ENCODE measurements at places on chromosomes 7 and 10.

- peak; percentile 33 for DNase-seq
These were observed 44.2 kb downstream of the PPIF start for GRCh38 chr10:79391231-79392019.

- DNase-seq, result no peak
These were observed 14.5 kb upstream of the GGCT start for GRCh38 chr7:30519122-30519521.

GRCh38 chr7:26166684-26167266, 14.8 kb downstream of the NFE2L3 start:
- DNase-seq, result no peak

- no peak for DNase-seq
These were observed 63.4 kb downstream of the ABI1 start for GRCh38 chr10:26797340-26797739.

- DNase-seq, result peak; percentile 22
These were observed 24.7 kb downstream of the NOD1 start for GRCh38 chr7:30453921-30454320.

GRCh38 chr10:112986544-112987190, 36.6 kb downstream of the TCF7L2 start:
- DNase-seq, result no peak

GRCh38 chr10:24958721-24959381, 6.4 kb upstream of the PRTFDC1 start:
- DNase-seq, result peak; percentile 76

DNA sequence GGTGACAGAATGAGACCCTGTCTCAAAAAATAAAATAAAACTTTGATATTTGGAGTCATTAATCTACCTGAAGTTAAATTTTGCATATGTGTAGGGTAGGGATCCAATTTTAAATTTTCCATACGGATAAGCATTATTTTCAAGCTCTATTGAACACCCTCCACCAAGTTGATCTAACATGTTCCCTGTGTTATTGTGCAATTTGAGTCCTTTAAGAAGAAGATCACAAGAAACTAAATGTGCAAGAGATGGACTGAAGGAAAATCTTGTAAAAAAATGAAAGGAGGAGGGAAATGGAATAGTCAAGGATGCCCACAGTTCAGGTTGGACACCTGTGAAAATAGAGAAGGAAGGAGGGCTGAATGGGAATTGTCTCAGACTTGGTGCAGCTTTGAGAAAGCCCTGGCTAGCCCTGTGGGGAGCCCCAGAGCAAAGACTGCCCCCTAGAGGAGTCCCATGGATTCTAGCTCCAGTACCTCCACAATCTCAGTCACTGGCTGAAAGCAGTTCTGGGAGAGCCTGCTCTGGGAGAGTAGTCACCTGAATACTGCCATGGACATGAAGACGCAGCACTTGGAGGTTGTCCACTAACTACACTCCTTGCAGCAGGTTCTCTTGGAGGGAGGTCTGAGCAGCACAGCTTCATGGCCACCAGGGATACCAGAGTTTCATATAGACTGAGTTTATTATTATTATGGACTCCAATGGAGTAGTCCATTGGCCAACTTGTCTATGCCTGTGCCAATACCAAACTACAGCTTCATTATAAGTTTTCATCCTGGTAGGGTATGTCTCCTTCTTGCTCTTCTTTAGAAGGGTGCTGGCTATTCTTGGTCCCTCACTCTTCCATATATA, 5.7 kb upstream of the TIAL1 start:
- DNase-seq, result peak; percentile 36

DNA sequence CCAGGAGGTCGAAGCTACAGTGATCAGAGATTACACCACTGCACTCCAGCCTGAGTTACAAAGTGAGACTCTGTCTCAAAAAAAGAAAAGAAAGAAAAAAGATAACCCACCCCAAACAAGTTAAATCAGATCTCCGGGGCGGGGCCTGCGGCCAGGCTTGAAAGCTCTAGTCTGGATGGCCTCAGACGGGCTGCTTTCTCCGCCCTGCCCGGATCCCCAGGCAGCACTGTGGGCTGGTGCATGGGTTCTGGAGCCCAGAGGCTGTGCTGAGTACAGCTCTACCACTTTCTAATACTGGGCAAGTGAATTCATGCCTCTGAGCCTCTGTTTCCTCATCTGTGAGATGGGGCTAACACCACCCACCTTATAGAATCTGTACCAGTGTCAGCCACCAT, 83.7 kb downstream of the ZMIZ1 start:
- DNase-seq, result peak; percentile 42

DNA sequence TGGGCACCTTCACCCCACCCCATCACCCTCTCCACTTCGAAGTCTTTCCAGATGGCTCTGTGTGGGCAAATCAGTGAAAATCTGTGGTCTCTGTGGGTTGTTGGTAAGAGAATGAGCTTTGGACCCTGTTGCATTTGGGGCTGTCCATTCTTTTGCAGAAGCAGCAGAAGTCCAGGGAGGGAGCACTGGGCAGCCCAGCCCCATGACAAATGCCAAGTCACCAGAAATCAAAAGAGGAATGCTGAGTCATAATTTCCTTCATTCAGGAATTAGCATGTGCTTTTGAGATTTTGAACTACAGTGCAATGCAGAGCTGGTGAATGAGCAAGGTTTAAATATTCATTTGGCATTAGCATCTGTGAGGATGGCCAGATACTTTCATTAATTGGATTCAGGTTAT, 556.2 kb downstream of the LRMDA start:
- peak; percentile 35 for DNase-seq

GRCh38 chr7:108210796-108211195, 80.6 kb upstream of the LAMB4 start:
- no peak for DNase-seq

DNA sequence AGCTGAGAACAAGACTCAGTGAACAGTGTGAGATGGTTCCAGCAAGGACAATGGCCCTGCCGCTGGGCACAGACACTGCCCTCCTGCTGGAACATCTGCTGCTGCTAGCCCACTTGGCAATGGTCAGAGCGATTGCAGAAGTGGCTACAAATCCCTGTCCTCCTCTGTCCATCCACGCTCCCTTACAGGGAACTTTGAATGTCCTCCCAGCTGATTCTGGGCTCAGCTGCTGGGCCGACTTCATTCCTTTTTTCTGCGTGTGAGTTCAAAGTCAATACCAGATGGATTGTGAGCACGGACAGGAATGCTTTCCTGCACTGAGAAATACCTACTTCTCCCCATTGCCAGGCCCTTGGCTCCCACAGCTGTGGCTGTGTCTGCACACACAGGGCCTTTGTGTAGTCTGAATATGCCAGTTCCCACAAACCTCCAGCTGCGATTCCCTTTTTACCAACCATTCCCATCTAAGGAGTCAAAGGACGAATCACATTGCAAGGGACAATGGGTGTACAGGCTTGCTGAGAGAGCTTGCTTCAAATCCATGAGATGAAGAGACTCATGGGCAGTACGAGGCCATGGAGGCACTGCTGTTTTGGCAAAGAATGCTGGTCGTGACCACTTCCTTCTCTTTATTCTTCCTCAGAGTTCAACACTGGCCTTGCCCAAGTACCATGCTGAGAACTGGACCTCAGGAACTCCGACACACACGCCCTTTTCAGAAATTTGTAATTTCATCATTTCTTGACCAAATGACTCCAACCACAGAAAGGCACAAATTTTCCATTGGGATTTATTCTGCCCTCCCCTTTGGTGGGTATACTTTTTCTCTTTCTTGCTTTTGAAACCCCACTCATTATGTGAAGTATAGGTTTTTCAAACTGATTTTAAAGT, 44.2 kb downstream of the BPGM start:
- no peak for DNase-seq

DNA sequence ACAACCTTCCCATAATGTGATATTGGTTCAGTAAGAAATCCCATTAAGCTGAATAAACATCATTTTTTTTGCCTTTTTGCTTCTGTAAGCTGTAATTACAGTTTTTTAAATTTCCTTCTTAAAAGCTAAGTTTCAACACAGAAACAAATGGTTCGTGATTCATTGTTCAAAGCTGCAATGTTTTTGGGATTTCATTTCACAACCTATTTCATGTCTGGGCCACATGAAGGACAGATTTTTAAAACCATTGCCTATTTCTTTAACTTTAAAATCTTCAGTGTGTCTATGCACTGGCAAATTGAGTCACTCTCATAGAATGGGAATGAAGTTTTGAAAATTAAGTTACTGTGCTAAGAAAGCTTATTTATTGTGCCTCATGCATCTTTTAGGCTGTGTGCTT, 66.9 kb downstream of the TFPI2 start:
- DNase-seq, result no peak

- DNase-seq, result peak; percentile 31
These were observed at the start of gene PRKAG2 for GRCh38 chr7:151876899-151877777. PRKAG2 (minus strand) TSS chr7:151877115; CDS start chr7:151876620, 495 bp downstream.

GRCh38 chr7:10950494-10950893, 23.2 kb upstream of the PHF14 start:
- no peak for DNase-seq

DNA sequence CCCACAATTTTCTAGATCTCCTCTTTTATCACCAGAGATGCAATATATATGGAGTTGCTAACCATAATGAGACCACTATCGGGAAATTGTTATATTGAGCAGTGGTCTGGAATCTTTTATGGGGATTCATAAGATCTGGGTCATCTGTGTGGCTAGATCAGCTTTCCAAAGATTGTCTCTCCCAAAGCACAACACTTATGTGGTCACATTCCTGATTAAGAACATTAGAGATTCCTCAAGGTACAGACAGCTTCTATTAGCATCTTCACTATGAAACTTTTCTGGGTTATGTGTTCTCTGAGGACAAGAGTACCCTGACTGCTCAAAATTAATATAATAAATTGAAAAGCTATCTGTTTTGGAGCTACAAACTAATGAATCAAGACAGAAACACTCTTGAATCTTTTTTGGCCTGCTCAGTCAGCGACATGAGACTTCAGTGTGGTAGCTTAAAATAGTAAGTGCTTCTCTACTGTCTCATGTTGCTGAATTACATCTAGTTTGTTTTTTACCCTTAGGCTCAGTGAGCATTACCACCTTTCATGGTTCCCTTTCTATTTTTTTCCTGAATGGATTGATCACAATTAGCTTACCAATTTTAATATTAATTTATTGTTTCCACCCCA, 42.6 kb upstream of the STRIP2 start:
- no peak for DNase-seq

DNA sequence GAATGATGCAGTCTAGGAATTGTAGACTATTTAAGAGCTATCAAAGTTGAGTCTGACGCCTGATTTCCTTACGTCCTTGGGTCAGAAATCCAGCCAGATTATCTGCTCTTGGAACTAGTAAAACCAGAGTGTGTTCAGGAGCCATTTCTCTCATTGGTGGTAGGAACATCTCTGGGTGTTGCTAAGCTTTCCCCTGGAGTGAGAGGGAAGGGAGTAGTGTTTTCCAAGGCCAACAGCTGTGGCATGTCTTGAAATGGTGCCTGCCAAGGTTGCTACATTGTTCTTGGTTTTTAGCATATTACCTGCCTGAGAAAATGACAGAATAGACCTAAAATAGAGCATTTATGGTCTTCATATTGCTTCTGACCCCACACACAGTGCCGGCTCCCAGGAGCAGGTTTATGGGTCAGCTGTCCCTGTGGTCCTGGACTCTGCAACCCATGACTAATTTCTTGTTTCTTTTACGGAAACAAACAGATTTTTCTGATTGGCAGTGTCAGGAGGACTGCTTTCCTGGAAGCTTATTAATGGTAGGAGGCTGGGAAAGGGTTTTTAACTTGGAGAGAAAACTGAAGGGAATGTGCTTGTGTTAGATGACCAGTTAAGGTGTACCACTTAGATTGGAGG, 17.5 kb downstream of the GBF1 start:
- DNase-seq, result peak; percentile 28

GRCh38 chr7:85802211-85802610, 615.4 kb upstream of the SEMA3D start:
- no peak for DNase-seq

DNA sequence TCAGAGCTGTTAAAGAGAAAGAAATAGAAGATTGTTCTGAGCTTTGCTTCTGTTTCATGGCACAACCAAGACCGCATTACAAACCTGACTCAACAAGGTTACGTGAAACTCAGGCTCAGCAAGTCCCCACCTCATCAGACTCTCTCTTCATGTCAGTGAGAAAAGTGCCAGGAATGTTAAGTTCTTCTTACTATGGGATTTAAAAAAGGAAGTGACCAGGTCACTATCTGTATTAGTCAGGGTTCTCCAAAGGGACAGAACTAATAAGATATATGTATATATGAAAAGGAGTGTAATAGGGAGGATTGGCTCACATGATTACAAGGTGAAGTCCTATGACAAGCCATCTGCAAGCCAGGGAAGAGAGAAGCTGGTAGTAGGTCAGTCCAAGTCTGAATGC, 25.4 kb upstream of the PAPSS2 start:
- peak; percentile 26 for DNase-seq

DNA sequence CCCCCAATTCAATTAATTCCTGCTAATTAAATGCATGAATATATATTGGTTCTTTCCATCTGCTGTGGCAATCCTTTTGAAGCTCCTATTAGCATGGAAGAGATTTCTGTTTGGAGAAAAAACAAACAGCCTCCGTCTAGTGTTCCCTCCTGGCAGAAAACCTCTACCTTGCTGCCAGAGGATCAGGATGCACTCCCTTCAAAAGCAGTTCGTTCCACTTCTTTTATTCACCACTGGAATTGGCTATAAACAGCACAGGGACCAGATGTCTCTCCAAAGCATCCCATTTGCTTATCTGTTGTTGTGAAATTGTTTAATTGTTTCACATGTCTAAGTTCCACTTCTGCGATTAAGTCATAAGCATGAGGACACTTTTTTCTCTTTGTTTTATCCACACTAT, 77.8 kb upstream of the PTN start:
- peak; percentile 37 for DNase-seq

- DNase-seq, result no peak
These were observed 65.6 kb upstream of the TMEM72 start for GRCh38 chr10:44845361-44846175.

DNA sequence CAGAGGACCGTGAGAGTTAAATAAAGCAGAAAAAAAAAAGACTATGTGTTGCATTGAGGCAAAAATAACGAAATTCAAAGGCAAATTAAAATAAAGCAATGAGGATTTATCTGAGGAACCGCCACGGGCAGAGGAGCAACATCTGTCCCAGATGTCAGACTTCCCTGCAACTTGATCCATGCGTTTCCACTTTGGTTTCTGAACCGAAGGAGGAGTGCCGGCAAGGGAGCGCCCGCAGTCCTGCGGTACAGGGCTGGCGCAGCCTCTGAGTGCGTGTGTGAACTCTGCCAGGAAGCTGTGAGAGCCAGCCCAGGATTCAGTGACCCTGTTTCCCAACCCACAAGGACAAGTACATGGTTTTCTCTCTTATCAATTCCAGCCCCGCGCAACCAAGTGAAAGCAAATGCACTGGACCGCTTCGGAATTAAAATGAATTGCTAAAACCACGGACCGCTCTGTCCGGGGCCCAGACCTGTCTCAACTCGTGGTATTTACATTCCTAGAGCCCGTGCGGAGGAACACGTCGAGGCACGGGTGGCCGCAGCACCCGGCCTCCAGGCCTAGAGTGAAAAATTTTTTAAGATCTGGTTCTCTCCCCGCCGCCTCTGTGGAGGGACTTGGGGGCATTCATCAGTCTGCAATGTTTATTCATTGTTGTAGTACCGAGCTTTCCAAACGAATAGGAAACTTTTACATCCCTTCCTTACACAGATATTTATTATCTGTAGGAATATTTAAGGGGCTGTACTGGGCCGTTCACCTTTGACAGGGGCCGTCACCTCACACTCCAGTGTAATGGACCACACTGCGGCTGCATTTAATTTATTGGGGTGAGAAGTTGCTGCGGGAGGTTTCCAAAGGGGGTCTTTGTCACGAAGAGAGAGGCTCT, 291.5 kb upstream of the NFE2L3 start:
- peak; percentile 92 for DNase-seq
